Upper lobe of right lung (tissue), 1 donor: ENCODE measurements at places on chromosomes 7 and 10.

- DNase-seq: no peak
Observed at GRCh38 chr7:79810916-79811315, 323.7 kb upstream of the GNAI1 start.

DNA sequence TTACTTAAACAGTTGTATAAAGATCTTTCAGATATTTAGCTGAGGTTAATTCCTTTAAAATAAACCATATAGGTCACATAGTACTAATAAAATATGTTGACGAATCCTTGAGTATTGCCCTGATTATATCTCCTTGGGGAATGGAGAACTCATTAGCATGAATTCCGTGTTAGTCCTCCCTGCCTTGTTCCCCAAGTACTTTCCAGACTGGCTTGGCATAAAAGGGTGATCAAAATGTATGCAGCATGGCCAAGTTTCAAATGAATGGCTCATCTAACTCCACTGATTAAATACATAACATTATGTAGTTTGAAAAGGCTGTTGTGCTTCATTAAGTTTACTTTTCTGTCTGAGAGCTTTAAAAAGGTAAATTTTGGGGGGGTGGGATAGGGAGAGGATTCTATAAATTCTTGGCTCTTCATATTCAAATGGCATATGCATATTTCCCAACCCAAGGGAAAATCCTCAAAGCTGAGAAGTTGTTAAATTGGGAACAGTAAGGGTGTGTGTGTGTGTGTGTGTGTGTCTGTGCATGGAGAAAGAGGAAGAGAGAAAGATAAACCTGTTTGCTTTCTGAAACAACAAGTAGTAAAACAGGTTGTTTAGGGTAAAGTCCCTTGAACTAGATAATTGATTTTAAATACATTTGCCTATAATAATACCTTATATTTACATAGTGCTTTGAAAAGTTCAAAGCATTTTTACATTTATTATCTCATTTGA, 4.8 kb upstream of the ADD3 start:
- DNase-seq: no peak

GRCh38 chr10:73494877-73495225, 973 bp downstream of the PPP3CB start:
- DNase-seq: no peak

DNA sequence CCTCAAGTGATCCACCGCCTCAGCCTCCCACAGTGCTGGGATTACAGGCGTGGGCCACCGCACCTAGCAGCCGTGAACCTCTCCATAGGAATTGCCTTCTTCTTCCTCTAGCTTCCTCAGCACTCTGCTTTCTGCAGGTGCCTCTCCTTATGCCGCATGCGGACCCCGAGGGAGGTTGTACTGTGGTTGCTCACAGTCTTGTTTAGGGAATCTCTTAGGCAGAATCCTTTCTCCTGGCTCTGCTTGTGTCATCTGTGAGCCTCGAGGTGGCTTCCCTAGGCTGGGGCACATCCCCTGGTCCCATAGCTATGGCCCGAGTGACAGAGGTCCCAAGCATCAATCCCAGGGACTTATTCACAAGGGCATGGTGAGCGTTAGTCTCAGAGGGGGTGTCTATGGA, 33.2 kb upstream of the GIMAP8 start:
- no peak for DNase-seq

GRCh38 chr10:98244586-98244985, 23.4 kb downstream of the LOXL4 start:
- DNase-seq: no peak

- DNase-seq: no peak
Observed at GRCh38 chr7:68183176-68183575, 1186.5 kb downstream of the TYW1 start.

DNA sequence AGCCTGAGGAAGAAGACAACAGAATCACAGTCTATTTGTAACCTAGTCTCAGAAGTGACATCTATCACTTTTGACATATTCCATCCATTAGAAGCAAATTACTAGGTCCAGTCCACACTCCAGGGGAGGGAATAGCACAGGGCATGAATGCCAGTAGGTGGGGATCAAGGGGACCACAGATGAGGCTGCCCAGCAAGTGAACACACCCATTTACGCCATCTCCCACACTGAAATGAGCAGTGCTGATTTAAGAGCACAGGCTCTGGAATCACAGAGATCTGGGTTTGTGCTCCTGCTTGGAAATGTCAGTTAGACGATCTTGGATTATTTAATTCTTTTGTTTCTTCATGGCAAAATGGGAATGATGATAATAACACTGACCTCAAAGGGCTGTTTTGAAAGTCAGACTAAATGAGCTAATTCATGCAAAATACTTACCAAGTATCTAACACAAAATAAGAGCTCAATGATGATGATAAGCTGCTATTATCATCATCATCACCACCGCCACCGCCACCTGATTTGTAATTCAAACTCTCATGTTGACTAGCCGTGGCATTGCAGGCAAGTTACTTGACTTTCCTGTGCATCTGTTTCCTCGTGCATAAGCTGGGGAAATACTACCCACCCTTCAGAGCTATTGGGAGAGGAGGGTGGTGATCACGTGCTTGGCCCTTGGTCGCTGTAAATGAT, 138.9 kb upstream of the KLF14 start:
- DNase-seq: no peak

DNA sequence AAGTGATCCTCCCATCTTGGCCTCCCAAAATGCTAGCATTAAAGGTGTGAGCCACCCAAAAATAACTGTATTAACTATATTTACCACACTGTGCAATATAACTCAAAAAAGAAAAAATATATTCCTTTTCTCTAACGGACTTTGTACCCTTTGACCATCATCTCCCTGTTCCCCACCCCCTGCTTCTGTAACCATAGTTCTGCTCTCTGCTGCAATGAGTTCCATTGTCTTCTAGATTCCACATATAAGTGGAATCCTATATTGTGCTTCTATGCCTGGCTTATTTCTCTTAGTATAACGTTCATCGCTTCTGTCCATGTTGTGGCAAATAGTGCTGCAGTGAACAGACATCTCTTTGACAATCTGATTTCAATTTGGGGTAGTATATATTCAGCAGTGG, 4.2 kb downstream of the TMEM248 start:
- no peak for DNase-seq

DNA sequence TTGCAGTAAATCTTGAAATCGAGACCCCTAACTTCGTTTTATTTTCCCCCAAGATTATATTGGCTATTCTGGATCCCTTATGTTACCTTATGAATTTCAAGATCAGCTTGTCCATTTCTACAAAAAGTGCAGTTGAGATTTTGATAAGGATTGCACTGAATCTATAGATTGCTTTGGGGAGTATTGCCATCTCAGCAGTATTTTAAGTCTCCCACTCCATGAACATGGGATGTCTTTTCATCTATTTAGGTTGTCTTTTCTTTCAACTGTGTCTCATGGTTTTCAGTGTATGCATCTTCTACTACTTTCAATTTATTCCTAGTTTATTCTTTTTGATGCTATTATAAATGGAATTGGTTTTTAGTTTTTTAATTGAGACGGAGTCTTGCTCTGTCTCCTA, 89.6 kb downstream of the EZH2 start:
- no peak for DNase-seq

DNA sequence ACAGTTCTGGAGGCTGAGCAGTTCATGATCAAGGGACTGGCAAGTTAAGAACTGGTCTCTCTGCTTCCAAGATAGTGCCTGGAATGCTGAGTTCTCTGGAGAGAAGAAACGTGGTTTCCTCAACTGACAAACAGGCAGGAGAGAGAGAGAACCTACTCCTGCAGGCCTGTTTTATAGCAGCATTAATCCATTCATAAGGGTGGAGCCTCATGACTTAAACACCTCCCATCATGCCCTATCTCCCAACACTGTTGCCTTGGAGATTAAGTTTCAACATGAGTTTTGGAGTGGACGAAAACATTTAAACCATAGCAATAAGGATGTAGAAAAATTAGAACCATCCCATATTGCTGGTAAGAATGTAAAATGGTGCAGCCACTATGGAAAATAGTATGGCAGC, 32.3 kb upstream of the IMMP2L start:
- DNase-seq: no peak

GRCh38 chr7:157458254-157458633, 121.4 kb downstream of the DNAJB6 start:
- DNase-seq: no peak

DNA sequence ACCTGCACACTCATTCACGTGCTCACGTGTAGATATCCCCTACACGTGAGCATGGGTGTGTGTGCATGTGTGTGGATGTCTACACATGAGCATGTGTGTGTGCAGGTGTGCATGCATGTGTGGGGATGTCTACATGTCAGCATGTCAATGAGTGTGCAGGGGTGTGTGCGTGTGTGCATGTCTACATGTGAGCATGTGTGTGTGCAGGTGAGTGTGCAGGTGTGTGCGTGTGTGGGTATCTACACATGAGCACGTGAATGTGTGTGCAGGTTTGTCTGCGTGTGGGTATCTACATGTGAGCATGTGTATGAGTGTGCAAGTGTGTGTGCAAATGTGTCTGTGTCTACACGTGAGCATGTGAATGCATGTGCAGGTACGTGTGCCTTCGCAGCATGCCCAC, 274.8 kb downstream of the PTPRN2 start:
- no peak for DNase-seq

GRCh38 chr10:119250641-119251314, 43.4 kb downstream of the GRK5 start:
- no peak for DNase-seq

- DNase-seq: no peak
Observed at GRCh38 chr10:117241541-117242462, 888 bp downstream of the SLC18A2 start.

DNA sequence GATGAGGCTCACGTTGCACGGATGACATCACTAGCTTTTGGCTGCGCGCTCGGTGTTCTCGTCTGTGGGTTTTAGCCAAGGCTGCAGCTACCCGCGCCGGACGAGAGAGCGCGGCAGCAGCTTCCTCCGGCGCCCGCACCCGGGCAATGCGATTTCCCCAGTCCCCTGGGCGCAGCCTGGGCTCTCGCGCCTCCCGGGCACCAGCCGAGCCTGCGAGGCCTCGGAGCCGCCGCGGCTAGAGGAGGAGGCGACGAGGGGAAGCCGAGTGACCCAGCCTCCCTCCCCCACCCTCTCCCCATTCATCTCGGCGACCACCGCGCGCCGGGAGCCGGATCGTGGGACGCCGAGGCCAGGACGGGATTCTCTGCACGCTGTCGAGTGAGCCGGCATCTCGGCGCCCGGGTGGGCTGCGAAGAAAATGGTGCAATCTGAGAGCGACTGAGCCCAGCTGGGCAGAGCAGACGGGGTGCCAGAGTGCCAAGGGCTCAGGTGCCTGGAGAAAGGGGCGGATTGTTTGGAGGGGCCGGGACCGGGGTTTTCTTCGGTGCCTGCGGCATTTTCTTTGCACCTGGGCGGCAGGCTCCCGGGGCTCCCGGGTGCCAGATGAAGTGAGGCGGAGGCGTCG, 1.2 kb upstream of the TMEM178B start:
- DNase-seq: peak; percentile 65

DNA sequence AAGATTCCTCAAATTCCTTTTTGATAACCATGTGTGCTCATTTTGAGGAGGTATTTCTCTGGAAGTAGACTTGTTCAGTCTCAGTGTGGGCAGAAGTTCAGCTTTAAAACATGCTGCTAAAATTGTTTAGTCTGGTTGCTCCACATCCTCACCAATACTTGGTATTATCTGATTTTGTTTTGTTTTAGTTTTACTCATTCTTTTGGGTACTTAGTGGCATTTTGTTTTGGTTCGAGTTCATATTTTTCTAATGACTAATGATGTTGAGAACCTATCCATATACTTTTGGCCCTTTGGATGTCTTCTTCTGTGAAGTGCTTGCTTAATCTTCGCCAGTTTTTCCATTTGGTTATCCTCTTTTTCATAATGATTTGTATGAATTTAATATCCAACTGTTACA, 694.2 kb upstream of the FZD8 start:
- DNase-seq: no peak

GRCh38 chr10:47146572-47146971, 153.4 kb upstream of the GDF10 start:
- DNase-seq: no peak

- DNase-seq: no peak
Observed at GRCh38 chr10:48404646-48405045, 98.2 kb downstream of the MAPK8 start.

DNA sequence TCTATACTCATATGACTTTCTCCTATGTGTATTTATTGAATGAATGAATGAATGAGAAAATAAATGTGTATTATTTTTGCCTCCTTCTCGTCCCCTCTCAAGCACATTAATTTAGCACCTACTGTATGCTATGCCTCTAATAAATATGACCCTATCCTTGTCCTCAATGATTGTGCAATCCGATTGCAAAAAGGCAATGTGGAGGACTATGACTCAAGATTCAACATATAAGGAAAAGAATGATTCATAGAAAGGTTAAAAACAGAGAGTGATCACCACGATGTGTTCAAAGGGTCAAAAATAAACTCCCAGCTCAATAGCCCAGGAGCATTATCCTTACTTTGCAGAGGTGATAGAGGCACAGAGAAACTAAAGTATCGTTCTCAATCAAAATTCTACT, 322.8 kb upstream of the SORCS1 start:
- no peak for DNase-seq

DNA sequence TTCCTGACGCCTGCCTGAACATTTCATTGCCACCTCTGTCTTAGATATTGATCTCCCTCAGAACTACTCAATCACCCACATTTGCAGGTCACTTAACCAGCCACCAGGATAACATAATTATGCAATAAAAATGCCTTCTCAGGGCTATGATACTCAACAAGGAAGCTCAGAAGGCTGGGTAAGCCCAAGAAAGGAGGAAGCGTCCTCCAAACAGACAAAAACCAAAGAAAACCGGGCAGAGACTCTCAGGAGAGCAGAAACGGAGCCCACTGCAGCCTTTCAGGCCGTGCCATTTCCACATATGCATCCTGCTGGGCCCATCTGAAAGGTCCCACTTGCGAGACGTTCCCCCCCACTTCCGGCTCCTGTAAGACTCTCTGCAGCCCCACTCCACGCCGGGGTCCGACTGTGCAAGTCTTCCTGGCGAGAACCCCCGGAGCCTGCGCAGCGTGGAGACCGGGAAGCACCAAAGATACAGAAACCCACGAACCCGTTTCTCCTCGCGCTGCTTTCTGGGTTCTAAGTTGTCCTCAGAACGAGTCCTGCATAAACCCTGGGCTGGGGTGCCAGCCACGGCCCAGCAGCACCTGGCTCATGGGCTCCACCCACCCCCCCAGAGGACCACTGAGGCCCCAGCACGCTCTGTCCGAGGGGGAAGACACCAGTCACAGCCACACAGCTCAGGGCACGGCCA, 83.7 kb downstream of the DIP2C start:
- DNase-seq: peak; percentile 35
